ENCODE measurements at places on chromosomes 1 and 21.
A peak's percentile ranks its signal among the peaks of the same experiment; 100 is the strongest.

- no peak for DNase-seq
Observed at GRCh38 chr1:99599678-99600175, 46.2 kb upstream of the PALMD start.

GRCh38 chr1:46171871-46172270 lies 3.0 kb upstream of the TSPAN1 start:
- DNase-seq = no peak

- no peak for DNase-seq
Observed at GRCh38 chr1:228236744-228237143, 28.9 kb downstream of the OBSCN start.

GRCh38 chr1:240073097-240073496 lies 18.6 kb upstream of the FMN2 start:
- DNase-seq = no peak

- DNase-seq = no peak
Observed at GRCh38 chr1:58447886-58448285, 98.6 kb downstream of the OMA1 start.

DNA sequence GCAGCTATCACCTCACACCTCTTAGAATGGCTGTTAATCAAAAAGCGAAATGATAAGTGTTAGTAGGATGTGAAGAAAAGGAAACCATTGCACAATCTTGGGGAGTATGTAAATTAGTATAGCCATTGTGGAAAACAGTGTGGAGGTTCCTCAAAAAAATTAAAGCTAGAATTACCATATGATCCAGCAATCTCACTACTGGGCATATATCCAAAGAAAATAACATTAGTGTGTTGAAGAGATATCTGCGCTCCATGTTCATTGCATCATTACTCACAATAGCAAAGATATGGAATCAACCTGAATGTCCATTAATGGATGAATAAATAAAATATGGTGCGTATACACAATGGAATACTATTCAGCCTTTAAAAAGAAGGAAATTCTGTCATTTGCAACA lies 68.9 kb downstream of the SNRPE start:
- DNase-seq = no peak

- no peak for DNase-seq
Observed at GRCh38 chr1:102967786-102968185, 140.5 kb downstream of the COL11A1 start.

DNA sequence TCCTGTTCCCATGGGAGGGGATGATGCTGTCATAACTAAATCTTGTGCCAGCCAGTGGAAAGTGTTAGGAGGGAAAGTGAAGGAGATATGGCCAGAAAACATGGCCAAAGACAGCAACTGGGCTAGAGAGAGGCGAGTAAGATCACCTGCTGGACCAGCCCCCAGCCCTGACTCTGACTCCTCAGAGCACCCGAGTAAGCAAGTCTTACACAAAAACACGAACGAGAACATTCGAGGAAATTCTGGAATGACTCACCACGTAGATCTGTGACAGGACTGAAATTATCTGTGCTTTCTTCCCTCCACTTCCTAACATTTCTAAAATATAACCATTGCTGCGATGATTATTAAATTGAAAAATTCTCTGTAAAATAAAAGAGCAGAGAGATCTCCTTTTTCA lies 9.2 kb downstream of the ZNF496 start:
- DNase-seq = no peak

- DNase-seq = no peak
Observed at GRCh38 chr1:160094291-160094625, 4.2 kb downstream of the IGSF8 start.

DNA sequence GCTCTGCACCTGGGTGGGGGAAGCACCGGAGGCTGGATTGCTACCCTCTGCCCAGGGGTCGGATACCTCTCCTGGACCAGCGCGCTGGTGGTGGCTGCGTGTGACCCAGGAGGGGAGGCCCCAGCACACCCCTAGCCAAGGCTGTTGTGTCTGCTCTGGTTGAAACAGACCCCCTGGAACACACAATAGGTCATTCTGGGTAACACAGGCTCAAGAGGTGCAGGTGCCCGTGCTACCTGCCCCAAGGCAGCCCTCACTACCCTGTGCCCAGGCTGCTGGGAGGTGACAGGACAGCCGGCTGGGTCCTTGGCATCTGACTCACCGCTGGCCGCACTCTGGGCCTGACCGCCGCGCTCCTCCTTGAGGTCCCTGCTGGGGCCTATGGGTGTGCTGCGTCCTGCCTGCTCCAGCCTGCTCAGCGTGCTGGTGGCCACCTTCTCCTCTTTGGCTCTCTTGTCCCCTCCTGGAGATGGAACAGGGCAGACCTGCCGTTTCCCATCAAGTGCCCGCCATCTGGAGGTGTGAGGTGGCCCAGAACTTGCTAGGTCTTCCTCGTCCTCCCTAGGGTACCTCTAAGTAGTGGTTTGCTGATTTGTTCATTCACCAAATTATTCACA lies 30.0 kb downstream of the ZBTB17 start:
- no peak for DNase-seq

DNA sequence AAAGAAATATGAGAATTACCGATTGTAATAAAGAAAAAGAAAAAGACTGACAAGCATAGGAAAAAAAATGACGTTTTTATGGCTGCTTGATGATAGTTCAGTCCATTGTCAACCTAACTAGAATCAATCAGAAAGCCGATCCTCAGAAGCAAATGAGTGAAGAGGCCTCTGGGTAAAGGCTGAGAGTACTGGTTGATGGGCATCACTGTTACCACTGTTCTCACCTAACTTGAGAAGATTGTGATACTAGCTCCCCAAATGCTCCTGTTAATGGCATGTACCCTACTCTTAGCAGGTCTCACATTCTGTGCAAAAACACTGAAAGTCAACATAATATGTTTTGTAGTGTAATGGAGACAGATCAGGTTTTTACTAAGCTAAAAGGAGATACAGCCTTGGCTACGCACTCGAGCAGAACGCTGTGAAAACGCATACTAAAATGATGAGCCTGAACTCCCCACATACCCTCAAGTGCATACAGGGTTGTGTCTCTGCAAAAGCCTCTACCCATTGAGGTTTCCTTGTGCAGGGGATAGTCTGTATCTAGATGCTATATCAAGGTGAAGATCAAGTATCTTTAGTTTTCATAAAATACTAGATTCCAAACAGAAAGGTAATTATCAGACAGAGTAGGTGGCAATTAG lies 554.6 kb downstream of the SMYD3 start:
- DNase-seq = no peak

DNA sequence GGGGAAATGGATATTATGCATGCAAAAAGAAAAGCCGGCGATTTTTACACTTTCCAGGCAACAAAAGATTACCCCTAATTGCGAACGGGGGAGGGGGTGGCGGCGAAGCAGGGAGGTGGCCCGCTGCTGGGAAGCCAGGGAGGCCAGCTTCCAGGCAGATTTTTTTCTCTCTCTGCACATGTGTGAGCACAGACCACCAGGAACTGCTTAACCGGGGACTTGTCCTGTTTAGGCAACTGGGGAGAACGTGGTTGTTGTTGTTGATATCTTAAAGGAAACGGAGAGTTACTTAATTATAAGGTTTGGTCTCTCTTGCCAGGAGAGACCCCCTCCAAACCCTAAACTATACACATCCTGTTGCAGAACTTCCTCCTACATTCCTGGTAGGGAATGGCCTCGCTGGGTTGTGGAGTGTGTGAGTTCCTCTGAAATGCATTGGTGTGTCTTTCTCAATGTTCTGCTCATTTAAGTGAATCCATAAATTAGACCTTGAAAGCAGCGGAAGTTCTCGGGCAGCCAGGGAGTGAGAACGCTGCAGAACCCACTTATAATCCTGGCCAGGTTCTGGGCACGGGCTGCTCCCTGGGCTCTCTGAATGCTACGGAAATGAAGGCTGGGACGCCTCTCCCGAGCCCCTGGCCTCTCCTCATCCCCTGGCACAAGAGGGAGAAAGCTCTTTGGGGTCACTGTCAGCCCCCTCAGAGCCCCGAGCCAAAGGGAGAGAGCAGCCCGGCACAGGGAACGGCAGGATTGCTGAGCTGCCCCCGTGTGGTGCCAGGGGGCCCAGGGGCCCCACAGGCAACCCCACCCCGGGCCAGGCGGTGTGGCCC lies 250.0 kb downstream of the FOXD2 start:
- no peak for DNase-seq

DNA sequence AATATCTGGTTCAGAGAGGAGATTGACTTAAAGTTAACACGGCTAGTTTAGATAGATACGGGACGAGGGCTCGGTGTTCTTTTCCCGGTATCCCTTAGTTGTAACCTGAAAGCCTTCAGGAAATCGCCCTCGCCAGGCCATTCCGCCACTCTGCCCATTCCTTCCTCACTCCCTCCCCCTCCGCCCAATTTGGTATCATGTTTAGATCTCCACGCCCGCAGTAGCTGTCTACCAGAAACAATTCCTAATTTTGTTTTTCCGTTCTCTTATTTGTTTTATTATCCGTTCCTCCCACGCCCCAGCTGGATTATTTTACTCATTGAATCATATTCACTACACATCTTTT lies 685 bp upstream of the VAMP4 start:
- no peak for DNase-seq

- DNase-seq = no peak
Observed at GRCh38 chr1:62283986-62284385, 35.2 kb downstream of the KANK4 start.

DNA sequence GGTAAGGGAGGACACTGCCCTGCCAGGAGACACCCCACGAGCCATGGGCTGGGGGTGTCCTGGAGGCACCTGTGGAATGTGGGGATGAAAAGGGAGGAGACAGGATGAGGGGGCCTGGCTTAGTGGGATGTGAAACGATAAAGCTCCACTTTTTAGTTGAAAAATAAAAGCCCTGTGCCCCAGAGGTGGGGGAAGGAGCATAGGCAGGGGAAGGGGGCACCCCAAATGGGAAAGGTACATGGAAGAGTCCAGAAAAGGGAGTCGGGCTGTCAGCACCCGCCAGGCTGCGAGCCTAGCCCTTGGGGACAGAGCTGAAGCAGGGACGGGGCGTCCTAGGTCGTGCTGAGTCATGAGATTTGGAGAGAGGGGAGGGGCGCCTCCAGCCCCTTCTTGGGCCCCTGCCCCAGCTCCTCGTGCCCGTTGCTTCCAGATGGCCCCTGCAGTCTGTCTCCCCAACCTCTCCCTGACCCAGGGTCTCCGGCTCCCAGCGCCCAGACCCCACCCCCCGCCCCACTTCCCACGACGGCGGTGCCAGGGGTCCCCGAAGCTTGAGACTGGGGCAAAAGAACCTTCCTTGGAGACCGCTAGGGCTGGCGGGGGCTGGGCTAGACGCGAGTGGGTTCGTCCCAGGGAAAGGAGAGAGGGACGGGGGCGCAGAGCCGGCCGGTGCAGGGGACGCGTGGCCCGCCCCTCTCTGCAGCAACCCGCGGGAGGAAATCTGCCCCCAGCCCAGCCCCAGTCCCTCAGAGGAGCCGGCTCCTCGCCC lies 795 bp downstream of the SYT2 start:
- no peak for DNase-seq

DNA sequence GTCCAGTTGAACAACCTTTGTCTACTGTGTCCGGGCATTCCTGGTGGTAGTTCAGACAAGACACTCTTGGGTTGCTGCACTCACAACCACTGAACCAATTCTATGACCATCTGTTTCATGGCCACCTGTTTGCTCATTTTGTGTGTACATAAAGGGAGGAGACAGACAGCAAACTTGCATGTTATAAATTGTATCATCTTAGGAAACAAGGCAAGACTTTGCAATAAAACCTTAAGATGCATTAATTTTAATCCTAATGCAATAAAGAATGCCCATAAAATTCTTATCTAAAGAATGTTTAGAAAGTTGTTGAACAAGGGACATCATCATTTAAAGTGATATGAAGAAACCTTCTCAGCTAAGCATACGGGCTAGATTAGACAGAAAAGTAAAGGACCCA lies 34.8 kb downstream of the ADAM30 start:
- no peak for DNase-seq

DNA sequence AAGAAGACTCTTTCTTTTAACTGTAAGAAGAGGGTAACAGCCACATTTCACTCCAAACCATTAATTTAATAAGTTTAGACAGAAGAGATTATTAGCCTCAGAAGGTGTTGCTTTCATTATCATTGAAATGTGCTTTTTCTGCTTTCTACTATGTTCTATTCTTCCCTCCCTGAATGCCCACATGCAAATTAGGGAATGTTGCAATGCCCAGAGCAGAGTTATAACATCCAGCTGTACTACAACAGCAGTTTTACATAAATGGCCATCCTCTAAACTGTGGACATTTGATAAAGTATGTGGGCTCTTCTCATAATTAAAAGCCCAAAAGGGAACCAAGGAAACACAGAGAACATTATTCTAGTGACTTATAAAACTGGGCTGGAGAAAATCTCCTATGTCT lies 82.2 kb upstream of the SOD1 start:
- no peak for DNase-seq

- DNase-seq = no peak
Observed at GRCh38 chr1:118504867-118505266, 319.8 kb upstream of the SPAG17 start.

DNA sequence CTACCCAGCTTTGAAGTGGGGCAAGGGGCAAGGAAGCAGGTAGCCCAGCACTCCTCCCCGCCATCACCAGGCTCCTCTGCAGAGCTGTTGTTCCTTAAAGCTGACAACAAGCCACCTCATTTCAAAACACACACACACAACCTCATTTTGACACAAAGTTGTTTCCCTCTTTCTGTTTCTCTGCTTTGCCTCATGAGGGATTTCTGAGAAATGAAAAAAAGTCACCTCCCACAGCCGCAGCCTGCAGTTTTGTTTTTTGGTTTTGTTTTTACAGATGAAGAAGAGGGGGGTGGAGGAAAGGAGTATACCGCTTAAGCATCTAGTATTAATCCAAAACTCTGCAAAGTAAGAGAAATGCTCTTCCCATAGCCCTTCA lies 12.1 kb downstream of the MCL1 start:
- DNase-seq = peak; percentile 78

DNA sequence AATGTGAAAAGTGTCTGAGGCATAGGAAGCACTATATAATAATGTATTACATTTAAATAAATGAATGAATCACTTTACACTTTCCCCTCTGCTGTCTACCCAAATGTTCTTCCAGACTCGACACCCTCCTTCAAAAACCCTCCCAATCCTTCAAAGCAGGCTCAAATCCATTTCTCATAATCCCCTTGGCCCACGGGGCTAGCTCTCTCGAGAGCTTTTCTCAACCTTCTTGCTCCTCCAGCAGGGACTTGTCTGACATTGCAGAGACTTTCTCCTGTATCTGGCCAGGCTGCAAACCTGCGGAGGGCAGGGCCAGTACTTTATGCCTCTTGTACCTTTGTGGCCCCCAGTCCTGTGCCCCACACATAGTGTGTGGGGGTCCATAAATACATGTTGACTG lies 14.1 kb upstream of the CNTN2 start:
- no peak for DNase-seq

DNA sequence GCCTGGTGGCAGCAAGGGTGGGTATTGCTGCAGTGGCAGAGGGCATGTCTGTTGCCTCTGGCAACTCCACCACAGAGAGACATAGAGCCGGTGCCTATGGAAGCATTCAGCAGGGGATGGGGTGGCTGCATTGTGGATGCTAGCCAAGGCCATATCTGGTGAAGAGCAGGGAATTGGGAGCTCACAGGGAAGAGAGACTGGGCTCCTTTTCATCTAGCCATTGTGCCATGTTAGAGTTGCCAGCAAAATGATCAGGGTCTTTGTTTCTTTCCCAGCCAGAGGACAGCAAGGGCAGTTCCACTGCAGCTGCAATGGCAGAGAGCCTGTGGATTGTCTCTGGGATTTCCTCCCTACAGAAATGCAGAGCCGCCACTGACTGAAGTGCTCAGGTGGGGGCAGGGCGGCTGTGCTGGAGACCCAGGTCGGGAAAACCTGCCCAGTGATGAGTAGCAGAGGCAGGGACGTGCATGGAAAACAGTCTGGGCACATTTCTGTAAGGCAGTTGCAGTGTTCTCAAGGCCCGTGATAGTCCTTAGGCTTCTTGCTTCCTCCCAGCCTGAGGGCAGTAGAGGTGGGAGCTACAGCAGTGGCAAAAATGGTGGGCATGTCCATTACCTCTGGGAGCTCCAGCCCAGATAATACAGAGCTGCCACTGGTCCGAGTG lies 40.2 kb upstream of the CYP4X1 start:
- no peak for DNase-seq
